ENCODE measurements at places on chromosomes 3 and 15.

GRCh38 chr3:70359711-70360110, 47.3 kb upstream of the MDFIC2 start:
- no peak for DNase-seq

DNA sequence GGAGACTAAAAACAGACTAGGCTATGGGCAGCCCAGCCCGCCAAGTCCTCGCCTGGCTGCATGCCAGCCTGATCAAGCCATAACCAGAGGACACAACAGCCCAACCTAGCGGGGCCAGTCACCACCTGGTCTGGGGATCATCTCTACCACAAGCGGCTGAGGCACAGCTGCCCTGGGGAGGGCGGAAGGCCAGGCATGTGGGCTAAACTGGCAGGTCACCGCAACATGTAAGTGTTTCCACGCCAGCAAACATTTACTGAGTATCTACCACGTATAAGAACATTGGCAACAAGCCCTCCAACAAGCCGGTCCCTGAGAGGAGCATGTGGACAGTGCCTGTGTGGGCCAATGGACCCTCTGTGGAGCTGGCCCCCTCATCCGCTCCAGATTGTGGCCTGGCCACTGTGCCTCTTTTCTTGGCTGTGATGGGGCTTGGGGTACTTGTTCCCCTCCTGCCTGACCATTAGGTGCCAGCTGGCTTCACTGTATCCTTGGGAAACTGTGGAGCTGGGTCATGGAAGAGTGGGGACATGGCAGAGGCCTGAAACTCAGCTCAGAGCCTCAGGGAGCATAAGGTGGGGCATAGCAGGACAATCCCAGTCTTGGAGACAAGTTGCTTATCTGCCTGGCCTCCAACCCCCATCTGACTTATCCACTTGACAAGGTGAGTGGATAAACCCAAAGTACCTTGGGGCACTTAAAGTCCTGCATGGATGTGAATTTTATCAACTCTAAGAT, 9.0 kb downstream of the UBXN7 start:
- DNase-seq = no peak

GRCh38 chr3:112308151-112308911, 14.3 kb upstream of the SLC9C1 start:
- no peak for DNase-seq

DNA sequence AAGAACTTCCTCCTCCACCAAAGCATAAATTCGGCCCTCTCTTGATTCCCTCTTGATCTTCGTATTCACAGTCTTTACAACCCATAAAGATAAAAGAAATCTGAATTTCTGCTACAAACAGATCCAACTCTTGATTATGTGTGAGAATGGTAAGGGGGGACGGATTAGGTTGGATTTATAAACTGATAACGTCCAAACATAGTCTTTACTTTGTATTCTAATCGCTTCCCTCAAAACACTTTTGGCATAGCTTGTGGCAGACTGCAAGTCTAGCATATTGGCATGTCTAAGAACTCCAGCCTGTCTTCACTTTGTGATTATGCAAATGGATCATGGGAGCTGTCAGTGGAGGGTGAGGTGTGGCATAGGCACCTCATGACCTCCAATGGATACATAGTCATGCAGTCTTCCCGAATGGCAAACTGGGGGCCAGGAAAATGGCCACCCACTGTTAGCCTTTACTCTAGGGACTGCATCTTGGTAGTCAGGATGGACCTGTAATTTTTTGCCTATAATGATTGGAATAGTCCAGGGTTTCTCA, 24.3 kb upstream of the GPR171 start:
- DNase-seq = no peak

- peak; percentile 65 for DNase-seq
Observed at GRCh38 chr3:27357665-27358258, 11.4 kb downstream of the NEK10 start.

DNA sequence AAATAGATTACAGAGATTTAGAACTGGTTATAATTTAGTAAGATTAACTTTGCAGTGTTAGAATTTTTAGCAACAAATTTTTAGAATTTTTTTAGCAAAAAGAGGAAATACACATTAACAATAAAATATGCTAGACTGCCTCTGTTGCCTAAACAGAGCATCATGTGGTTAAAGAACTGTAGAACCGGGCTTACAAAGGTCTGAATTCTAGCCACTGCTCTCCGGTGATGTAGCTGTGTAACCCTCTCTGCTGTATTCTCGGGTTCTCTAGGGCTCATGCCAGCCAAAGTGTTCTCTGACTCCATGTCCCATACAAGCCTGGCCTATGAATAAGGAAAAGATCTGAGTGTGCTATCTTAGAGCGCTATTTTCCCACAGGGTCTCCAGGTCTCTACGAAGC, 2.9 kb upstream of the P2RY12 start:
- no peak for DNase-seq

DNA sequence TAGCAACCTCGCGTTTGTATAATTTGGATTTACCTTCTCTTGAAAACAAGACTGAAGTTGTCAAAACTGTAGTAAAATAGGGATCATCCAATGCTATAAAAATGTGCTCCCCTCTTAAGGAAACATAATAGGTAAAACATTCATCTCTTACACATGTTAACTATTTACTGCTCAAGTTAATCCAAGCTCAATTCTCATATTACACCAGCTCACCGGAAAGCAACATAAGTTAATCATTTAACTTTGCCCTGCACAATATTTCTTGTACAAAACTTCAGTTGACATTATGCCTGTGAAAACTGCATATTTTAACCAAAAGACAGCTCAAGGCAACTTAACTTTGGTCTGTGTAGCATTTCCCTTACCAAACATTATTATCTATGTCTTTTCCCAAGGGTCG, 634.2 kb downstream of the NAALADL2 start:
- no peak for DNase-seq
